Brain (organoid and tissue), 16 donors: ENCODE measurements at places on chromosomes 7 and 10.

DNA sequence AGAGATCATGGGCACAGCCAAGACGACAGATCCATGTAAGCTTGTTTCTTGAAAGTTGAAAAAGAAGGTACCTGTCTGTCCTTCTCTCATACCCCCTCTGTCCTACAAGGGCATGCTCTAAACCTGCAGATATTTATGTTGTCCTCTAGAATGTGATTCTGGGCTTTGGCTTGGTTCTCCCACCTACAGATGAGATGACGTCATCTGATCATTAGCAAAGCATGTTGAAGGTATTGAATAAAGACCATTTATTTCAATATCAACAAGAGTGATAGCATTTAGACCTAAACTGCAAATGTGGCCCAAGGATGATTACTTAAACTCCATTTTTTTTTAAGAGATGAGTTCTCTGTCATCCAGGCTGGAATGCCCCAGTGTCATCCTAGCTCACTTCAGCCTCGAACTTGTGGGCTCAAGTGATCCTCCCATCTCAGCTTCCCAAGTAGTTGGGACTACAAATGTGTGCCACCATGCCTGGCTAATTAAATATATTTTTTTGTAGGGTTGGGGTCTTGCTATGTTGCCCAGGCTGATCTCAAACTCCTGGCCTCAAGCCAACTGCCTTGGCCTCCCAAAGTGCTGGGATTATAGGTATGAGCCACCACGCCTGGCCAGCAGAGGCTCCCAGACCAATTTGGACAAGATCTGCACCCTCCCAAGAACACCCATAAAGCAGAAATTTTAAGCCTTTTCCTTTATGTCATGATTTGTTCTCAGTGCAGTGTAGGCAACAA lies 184.2 kb downstream of the PRPF18 start:
- no peak for DNase-seq

GRCh38 chr10:64733980-64734379 lies 1212.8 kb downstream of the REEP3 start:
- peak; percentile 17 for DNase-seq

GRCh38 chr10:129844216-129844766 lies 119.8 kb downstream of the EBF3 start:
- peak; percentile 66 for DNase-seq

- DNase-seq, result no peak
Observed at GRCh38 chr10:114600057-114600456, 58.0 kb downstream of the ABLIM1 start.

GRCh38 chr7:30843741-30844482 lies 67.7 kb upstream of the AQP1 start:
- DNase-seq, result no peak

GRCh38 chr7:52648872-52649271 lies 386.6 kb upstream of the POM121L12 start:
- no peak for DNase-seq

DNA sequence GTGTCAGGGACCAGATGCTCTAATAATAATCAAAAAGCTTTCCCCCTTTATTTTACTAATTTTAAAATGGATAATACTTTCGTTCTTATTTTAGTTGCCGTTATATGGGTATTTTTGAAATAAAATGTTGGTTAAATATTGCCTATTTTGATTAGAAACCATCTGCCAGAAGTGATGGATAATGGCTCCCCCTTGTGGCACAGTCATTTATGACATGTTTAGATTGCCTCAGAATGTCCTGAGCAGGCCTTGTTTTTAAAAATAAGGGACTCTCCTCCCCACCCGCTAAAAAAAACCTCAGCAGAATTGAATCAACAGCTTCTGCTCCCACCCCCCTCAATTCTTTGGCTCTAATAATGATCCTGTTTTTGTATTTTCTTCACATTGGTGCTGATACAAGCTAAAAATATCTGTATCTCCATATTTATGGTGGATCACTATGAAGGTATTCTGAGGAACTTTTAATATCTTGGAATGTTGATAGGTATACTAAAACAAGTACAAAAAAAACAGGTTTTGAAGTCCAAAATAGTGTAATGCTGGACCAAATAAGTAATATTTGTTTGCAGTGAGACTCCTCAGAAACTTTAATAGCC lies 38.8 kb downstream of the TMEM60 start:
- DNase-seq, result peak; percentile 85

GRCh38 chr7:132485136-132485535 lies 91.1 kb downstream of the PLXNA4 start:
- no peak for DNase-seq

- no peak for DNase-seq
Observed at GRCh38 chr7:115417662-115418061, 495.8 kb downstream of the MDFIC start.

DNA sequence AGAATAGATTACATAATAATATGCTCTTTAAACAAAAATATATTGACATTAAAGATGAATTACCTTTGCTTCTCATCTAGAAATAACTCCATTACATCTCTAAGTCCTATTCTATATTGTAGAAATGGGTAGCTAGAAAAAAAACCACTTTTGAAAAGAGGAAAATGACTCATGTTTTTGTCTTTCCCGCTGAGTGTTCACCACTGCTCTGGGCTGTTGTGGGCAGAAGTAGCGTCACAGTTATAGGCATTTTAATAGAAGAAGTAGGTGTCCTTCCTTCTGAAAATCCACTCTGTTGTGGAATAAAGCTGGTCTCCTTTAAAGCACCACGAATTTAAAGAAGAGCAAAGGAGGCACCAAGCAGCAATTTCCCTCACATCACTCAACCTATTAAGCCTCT lies 117.6 kb upstream of the NFE2L3 start:
- no peak for DNase-seq

DNA sequence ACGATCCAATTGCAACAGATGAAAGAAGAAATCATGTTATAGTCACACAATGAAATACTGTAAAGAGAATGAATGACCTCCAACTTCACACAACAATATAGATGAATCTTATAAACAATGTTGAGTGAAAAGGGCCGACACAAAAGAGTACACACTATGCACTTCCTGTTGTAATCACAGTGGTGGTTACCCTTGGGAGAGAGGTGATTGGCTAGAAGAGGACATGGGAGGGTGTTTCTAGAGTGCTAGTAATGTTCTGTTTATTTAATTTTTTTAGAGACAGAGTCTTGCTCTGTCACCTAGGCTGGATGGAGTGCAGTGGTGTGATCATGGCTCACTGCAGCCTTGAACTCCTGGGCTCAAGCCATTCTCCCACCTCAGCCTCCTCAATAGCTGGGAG lies 82.5 kb downstream of the NDUFB2 start:
- DNase-seq, result no peak

DNA sequence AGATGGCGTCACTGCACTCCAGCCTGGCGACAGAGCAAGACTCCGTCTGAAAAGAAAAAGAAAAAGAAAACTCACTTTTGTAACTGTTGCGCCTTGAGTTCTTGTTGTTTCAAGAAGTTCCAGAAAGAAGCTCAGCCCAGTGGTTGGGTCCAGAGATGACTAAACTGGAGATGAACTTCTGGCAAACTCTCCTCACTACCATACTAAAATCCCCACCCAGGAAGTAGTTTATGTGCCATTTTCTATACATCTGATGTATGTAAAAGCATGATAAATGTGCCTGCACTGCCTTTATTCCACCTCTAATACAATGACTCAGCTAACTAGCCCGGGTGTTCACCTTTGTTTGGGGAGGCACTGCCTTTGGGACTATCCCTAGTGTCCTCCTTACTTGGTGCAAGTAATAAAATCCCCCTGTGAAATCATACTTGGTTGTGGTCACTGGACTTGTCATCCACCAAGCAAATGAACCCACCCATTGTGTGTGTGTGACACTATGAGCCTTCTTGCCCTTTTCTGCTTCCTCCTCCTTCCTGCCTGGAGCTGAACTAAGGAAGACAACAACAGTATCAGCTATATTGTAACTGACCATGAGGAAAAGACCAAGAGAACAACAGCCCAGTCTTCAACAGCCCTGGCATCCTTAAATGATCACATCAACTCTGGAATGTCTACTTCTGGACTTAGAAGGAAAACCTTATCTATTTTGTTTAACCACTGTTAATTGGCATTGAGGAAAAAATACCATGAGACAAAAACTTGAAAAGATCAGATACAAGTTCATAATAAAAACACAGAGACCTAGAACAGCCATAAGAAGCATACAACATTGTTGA lies 33.6 kb downstream of the JMJD1C start:
- DNase-seq, result no peak

DNA sequence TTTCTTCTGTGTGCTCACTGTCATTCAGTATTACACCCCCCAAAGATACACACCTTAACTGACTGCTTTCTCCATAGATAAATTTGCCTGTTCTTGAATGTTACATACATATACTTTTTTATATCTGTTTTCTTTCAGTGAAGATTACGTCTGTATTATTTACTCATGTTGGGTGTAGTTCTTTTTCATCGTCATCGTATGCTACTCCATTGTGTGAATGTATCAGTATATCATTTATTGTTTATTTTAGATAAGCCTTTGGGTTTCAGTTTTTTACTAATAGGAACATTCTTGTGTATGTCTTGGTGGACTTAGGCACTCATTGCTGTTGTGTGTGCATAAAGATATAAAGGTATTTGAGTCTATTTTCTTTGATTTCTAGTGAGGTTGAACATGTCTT lies 64.4 kb downstream of the SEPTIN7 start:
- no peak for DNase-seq

DNA sequence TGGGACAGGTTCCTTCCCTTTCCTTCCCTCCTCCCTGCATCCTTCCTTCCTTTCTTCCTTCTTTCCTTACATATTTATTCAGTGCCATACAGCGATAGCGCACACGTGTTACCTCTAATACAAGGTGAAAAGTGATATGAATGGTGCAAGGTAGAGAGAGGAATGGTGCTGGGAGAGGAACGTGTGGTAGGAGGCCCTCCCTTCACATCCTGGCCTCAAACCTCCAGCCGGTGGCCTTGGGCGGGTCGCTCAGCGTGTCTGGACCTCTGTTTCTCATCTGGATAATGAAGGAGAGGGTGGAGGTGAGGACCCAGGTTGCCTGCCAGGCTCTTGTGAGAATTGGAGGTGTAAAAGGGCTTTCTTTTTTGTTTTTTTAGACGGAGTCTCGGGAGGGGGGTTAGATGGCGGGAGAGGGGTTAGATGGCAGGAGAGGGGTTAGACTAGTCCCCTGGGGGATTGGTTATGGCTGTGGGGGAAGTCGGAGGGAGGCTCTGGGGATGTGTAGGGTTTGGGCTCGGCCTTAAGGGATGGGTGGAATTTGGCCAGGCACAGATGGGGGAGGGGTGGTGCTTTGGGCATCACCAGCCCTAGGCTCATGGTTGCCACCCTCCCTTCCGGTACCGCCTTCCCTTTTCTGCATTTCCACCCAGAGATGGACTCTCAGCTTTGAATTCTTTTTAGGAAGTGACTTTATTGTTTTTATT lies 14.9 kb downstream of the CHST3 start:
- DNase-seq, result no peak

DNA sequence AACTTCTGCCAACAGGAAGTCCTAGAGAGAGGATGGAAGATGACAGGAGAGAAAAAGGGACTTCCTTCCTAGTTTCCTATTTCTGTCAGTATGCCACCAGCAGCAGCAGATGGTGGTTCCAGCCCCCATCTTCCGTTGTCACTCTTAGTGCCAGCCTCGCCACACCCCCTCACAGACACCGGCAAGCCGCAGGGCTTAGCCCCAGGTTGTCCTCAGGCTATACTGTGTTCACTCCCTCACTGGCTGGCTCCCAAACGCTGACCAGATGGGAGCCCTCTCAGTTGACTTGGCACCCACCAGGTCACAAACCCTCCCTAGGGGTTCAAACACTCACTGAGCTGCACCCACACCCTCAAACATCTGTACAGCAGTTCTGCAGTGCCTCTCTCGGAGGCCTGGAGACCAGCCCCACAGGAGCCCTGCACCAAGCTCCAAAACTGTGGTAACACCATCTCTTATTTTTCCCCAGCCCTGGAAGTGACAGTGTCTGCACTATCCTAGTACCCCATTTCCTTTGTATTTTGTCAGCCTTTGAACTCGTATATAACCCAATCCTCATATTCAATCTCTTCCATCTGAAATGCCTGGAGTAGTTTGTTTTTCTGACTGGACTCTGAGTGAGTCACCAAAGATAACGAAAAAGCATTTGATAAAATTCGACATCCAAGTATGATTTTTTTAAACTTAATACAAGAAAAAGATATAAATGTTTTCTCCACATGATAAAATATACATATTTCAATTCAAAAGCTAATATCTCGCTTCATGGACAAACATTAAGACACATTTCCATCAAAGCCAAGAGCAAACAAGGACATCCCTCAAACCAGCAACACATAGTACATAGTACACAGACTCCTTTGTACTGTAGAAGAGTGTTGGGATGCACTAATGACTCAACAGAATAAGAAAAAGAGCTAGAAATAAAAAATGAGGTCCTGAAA lies 34.5 kb downstream of the SMURF1 start:
- DNase-seq, result no peak

DNA sequence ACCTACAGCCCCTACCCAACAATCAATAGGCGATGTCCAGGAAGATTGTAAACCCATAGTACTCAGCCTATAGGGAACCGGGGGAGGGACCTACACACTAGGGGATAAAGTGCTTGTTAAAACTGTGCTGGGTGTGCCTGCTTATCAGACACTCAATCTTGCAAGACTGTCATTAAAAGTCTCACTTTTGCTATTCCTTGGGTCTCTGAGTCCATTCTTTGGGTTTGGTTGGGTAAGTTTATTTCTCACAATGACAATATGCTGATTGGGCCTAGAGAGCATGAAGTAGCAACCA lies 45.6 kb downstream of the PTPRE start:
- no peak for DNase-seq

GRCh38 chr7:25369786-25370185 lies 141.5 kb upstream of the NPVF start:
- DNase-seq, result peak; percentile 62

DNA sequence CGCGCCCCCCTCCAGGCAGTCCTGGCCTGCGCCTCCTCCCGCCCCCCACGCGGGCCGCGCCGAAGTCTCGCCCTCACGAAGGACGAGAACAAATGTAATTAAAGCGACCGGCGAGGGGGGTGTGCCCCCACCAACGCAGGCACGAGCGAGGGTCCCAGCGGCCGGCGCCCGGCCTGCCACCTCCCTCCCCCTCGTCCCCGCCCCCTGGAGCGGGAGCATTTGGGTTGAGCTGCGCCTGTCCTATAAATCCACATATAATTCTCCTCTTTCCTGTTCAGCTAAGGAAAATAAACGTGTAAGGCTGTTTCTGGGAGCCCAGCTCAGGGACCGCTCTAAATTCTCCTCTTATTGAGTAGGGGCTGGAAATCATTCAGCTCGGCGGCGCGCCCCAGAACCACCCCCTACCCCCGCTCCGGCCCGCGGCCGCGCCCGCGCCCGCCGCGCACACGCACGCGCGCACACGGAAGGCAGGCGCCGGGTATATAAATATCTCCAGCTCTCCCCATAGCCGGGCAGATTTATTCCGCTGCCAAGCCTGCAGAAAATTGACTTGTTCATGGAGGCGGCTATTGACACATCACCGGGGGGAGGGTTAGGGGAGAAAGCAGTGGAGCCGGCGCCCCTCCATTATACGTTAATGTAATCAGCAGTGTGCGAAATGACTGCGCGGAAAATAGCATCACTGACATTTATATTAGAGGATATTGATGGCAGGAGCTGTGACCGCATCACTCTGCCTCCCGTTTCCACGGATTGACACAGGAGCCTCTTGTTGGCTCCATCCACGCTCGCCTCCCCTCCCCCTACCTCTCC lies 61.6 kb upstream of the BTRC start:
- DNase-seq, result peak; percentile 89
